Stimulated activated CD4-positive, alpha-beta T cell treated with anti-CD3 and anti-CD28 coated beads, Interleukin-1b, Interleukin-23, amount 100 ng/mL, for 1 hour (primary cell): ENCODE measurements at places on chromosomes 12 and 14.

DNA sequence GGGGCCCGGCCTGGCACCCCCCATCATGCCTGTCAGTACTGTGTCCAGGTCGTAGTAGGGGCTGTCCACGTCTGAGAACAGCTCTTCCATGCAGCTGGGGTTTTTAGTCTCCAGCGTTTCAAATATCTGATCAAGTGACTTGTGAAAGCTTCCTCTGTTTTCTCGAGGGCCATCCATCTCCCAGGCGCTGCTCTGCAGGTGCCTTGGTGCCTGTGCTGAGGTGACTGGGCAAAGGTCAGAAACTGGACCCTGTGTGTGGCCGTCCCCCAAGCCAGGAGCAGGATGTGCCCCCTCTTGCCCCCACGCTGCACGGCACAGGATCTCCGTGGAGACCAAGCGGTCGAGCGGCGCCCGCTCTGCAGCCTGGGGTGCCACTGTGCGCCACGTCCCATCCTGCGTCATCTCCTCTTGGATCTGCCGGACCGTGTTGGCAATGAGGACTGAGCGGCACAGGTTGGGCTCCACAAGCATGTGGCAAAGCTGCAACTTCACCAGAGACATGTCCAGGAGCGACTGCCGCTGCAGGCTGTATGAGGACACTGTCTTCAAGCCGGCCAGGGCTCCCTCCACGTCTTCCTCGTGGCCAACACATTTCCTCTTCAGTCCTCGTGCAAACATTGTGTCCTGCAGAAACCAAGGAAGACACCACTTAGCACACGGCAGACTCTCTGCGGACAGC lies 9.4 kb downstream of the CDCA4 start:
- DNase-seq = no peak

- DNase-seq = no peak
Observed at GRCh38 chr12:4441355-4442335, 4.0 kb downstream of the FGF6 start.

- DNase-seq = no peak
Observed at GRCh38 chr12:94957006-94957405, 46.5 kb downstream of the NDUFA12 start.

DNA sequence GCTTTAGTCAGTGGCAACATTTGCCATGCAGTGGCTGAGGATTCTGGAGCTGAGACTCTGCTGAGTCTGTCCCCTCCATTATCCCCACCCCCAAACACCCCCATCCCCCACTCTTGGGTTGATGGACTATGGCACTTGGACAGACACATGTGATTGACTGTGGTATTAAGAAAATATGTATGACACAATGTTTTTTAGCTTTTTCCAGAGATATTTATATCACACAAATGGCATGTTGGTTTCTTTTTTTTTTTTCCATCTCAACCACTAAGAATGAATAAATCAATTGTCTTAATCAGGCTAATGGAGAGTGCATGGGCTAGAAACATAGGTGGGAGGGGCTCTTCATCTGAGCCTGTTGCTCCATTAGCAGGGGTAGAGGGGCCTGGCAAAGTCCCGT lies 30.7 kb upstream of the MAP1LC3B2 start:
- DNase-seq = no peak

DNA sequence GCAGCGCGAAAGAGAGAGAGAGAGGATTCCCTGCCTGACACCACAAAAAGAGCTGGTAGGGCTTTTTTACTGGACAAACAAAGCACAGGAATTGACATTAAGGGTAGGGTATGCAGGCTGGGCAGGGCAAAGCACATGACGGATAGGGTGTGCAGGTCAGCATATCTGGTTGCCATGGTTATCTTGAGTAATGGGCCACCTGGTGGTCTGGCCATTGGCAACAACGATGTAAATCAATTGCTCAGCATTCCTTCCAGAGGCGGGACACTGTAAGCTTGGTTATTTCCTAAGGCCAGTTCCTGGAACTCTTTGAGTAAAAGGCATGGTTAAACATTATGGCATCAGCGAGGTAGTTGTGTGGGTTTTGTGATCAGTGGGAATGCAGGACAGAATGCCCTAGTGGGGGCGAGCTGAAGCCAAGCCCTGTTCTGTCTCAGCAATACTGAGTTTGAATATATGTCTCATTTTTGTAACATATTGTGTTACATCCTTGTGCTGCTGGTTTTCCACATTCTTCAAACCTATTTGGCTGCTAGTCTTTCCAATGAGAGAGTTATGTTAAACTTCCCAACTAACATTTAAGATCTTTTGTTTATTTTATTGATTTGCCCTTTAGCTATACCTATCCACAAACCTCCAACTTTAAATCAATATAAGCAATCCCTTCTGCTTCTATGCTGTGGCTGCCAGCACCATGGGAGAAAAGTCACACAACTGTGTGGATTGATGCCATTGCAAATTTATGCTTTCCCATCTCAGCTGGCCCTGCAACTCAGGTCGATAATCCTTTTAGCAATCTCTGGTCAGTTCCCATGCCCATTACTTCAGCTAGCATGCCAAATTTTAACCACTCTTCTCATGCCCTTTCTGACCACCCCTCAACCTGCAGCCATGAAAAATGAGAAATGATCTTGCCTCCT lies 396.7 kb upstream of the PDE3A start:
- no peak for DNase-seq

DNA sequence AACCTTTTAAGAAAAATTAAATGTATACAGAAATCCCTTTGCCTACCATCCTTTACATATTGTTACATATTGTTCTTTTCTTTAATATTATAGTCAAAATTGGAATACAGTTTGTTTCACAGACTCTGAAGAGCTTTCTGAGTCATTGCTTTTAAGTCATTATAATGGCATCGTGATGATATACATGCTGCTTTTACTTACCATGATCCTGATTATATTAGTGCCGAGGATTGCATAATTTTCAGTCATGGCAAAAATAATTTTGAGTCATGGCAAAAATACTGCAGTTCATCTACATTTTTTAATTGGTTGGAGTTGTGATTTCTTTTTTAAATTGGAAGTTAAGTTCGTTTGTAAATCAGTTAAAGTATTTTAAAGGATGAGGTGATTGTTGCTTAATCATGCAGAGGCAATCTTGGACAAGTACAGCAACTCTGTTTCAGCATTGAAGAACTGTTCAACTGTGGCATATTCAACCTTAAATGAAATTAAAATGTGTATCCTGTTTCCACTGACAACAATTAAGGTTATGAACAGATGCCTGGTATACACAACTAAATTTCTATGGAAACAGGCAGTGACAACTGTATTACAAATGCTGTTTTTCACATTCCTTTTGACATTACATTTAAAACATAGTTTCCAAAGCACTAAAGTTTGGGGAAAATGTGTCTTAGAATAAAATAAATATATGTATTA lies 142.3 kb downstream of the PCNX1 start:
- no peak for DNase-seq

GRCh38 chr14:94769391-94770250 lies at the start of gene GSC:
Gene GSC, minus strand, starts transcription at chr14:94770113. Its CDS starts 98 bp downstream, at chr14:94770015.
- DNase-seq = no peak

DNA sequence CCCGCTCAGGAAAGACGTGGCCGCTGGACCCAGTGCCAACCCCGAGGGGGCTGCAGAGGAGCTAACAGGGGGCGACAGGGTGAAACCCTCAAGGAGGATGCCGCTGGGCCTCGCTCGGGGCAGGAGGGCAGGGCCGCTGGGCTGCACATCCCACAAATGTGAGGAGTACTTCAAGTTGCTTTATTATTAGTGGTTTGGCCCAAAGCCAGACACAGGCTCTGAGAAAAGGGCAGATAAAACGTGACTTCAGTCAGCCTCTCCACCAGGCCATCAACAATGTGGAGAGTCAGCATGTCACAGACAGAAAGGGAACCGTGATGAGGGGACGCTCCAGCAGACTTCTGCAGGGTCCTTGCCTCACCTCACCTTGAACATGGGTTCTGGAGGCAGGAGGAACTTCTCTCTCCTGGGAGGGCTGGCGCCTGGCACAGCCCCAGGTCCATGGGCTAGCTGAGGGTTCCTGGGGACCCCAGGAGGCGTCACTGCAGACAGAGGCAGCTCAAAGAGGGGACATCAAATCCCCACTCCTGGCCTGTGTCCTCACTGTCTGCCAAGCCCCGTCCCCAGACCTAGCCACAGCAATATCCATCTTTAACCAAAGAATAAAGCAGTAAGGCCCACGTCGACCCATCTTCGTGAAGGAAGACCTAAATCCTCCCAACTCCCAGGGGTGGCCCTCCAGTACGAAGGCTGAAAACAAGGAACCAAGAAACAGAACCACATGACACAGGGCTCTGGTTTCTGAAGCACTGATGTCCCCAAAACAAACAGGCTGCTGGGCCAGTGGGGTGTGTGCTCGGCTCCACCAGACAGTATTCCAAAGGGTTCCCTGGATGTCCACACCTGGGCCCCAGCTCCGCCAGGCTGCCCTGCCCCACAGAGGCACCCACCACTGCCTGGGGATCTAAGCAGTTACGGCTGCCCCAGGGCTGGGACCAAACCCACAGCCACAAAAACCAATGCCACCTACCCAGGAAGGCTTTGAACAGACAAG lies 35.1 kb downstream of the CCDC85C start:
- no peak for DNase-seq

DNA sequence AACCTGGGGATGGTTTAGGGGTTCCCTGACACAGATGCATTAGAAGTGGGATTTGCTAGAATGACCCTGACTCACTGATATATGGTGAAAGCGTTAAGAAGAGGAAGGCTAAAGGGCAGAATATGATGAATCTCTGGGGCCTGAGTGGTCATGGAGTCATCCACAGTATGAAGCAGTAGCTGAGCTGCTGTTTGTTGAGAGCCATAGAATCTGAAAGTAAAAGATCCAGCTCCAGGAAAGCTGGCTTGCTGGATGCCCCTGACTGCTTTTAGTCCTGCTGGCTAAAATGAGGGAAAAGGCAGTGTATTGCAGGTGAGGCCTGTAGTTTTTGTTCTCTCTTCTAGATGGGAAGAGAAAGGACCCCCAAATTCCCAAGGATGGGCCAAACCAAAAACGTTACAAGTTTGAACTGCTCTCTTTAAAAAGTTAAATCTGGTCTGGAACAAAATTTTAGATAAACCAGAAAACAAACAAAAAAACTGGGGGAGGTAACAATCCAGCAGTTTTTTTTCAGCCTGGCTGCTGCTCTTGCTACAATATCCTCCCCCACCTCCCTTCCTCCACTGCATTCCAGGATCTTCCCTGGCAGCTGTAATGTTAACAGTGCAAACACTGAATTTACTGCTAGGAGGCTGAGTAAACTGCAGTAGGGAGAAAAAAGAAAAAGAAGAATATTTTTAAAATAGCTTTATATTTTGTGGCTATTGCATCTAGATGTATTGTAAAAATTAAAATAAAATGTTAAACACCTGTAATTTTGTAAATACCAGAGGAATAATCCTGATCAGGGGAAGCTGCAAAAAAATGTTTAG lies 16.5 kb downstream of the SEL1L start:
- DNase-seq = no peak

GRCh38 chr14:76268047-76268431 lies 107.9 kb upstream of the ESRRB start:
- DNase-seq = no peak

DNA sequence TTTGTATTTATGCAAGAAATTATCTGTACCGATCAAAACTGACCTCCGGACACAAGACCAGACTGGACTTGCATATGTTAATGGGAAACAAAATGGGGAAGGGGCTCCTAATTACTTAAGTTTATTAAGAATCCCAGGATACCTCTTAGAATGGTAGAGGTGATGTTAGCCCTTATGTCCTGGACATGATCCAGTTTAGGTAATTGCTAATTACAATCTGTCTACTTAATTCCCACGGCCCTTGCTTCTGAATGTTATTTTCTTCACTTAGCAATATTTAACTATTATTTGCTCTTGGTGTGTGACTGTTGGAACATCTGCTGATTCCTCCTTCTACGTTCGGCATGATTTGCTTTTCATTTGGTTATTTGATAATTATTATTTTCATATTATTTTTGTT lies 644.0 kb downstream of the DIO2 start:
- DNase-seq = no peak

DNA sequence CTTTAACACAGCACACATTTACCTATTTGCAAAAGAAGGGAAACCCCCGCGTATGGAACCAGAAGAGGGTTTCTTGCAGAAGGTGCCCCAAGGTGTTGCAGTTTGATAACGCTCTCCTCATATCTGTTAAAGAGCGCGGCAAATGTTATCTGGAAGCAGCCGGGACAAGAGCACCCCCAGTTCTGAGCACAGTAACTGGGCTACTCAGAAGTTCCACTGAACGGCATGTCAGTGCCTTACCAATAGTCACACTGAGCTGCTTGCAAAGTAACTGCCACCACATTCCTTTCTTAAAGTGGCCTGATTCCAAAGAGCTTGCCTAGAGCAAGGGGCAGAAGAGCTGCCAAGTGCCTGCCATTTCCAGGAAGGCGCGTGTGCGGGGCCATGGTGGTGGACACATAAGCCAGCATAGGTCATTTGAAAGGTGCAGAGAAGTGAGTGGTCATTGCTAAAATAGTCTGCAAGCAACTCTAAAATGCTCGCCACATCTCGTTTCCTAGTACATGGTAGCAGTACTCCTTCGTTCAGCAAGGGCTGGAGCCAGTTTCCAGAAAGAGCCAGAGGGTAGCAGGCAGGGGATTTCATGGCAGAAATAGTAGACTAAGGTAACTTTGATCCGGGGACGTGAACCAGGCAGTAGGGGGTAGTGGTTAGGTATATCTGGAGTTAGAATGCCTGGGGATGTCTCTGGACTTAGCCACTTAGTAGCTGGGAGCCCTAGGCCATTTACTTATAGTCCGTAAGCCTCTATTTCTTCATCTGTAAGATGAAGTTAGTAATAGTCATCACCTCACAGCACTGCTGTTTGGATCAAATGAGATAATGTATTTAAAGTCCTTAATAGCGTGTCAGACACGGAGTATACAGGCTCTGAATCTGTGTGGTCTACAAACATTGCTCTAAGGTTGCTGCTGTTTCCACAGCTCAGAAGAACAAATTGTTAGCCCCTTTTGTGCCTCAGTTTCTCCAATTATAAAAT lies 37.6 kb downstream of the SPTB start:
- DNase-seq = no peak

GRCh38 chr12:26341491-26341890 lies 146.1 kb downstream of the SSPN start:
- DNase-seq = no peak

GRCh38 chr12:45315462-45315861 lies 99.6 kb downstream of the ANO6 start:
- DNase-seq = no peak

DNA sequence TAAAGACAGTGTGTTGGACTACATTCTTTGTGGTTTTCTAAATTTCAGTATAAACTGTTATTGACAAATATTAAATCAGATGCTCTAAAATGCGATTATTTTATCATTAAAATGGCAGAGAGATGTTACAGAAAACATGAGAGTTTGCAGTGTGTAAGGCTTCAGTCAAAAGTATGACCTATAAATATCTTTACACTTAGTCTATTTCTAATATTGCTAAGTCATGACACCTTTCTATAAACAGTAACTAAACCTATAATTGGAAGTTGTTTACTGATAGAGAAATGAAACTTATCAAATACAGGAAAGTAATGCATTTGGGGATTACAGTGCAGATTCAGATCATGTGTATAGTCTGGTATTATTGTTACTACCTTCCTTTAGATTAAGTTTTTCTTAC lies 68.9 kb upstream of the YARS2 start:
- no peak for DNase-seq

- DNase-seq = no peak
Observed at GRCh38 chr14:98692832-98693231, 579.2 kb downstream of the BCL11B start.
